M059J (cell line): ENCODE measurements at places on chromosomes 2 and 18. TPM values are rescaled to one million over a fixed set of nuclear protein-coding genes. Genes with fewer than 3 reads are reported as not detected.

CD8B gene
- total RNA-seq, result not detected in 2 replicates

ITPRIPL1 gene
- total RNA-seq, result 1.3 and 3.2 TPM in 2 replicates

MEP1B gene
- total RNA-seq, result not detected in 2 replicates

ALKAL2 gene
- not detected in 2 replicates for total RNA-seq

RGPD8 gene
- 0.49 and 1.4 TPM in 2 replicates for total RNA-seq

CRYGD gene
- not detected in 2 replicates for total RNA-seq

PAPOLG gene
- total RNA-seq, result 14.5 and 15.2 TPM in 2 replicates

STPG4 gene
- total RNA-seq, result 1.0 TPM in 1 of 2 replicates, not detected in the other

DNA sequence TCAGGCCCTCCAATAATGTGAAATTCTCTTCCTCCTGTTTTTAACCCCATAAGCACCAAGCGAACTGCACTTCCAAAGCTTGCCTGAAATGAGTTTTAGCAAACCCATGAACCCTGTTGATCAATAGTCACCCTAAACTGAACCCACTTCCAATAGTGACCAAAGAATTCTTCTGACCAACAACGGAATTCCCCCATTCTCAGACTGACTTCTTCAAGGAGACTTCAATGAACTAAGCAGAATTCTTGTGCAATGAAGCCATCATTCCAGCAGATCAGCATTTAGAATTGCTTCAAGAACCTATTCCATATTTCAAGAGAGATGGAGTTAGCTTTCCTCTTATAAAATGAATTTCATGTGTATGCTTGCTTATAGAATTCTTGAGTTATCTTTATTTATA lies 176.9 kb upstream of the FN1 start:
- DNase-seq, result peak; percentile 51

- peak; percentile 50 for DNase-seq
These were observed 32.6 kb downstream of the MRPL33 start for GRCh38 chr2:27804146-27804545.

GRCh38 chr18:51169731-51170130 lies 27.8 kb downstream of the MEX3C start:
- no peak for DNase-seq

GRCh38 chr18:67400502-67401117 lies 115.9 kb downstream of the DSEL start:
- peak; percentile 27 for DNase-seq

DNA sequence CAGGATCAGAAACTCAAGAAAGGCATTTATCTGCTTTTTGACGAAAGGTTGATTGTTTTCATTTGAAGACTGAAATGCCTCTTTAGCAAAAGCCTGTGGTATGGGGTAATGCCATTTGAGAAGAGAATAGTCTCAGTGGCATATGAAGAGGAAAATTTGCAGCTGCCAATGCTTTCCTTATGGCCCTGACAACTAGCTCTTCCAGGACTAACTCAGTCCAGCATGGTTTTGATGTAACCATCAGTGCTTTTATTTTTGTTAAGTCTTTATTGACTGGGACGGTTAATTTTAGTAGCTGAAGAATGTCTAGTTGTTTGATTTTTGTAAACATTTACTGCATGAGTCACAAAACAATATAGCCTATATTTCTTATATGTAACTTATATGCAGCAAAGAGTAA lies 158.4 kb downstream of the LNPK start:
- DNase-seq, result no peak

DNA sequence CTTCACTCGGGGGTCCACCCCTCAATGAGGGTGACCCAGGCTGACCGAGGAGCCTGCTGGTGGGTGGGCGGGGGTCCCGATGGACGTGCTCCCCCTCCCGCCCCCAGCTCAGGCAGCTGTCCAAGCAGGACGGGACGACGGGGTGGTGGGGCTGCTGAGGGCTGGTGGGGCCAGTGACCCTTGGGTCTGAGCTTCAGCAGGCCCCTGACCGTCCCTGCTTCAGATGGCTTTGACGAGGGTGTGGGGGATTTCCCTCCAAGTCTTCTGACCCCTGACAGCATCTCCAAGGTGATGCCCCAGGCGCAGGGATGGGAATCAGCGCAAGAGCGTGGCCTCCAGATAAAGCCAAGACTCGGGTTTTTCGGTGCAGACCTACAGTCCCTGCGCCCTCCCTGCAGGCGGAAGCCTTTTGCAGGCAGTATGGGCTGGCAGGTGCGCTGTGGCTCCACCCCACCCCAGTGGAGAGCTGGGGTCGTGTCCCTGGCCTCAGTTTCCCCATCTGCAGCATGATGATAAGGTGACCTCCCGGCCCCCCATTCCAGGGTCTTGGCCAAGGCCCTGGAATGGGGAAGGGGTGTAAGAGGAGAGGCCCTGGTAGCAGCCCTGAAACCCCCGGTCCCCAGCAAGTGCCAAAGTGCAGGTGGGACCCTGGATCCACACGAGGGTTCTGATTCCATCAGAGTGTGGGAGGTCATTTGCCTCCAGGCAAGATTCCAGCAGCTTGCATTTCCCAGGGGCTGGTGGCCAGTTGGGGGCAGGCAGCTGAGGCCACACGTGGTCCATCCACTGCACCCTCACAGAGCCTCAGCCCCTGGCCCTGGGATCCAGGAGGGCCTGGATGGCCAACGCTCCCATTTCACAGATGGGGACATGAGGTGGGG lies 8.7 kb downstream of the CROCC2 start:
- no peak for DNase-seq

GRCh38 chr18:79519751-79520477 lies 124.2 kb downstream of the NFATC1 start:
- DNase-seq, result peak; percentile 17

DNA sequence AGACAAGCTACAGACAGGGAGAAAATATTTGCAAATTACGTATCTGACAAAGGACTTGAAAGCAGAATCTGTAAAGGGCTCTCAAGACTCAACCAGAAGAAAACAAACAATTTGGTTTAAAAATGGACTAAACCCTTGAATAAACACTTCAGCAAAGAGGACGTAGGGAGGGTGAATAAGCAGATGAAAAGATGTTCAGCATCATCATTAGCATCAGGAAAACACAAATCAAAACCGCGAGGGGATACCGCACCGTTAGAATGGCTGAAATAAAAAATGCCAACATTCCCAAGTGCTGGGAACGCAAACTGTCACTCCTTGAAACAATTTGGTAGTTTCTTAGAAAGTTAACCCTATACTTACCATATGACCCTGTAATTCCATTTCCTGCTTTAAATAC lies 136.7 kb downstream of the MBP start:
- no peak for DNase-seq

- DNase-seq, result no peak
These were observed 53.9 kb downstream of the SH3BP4 start for GRCh38 chr2:235005603-235006259.

DNA sequence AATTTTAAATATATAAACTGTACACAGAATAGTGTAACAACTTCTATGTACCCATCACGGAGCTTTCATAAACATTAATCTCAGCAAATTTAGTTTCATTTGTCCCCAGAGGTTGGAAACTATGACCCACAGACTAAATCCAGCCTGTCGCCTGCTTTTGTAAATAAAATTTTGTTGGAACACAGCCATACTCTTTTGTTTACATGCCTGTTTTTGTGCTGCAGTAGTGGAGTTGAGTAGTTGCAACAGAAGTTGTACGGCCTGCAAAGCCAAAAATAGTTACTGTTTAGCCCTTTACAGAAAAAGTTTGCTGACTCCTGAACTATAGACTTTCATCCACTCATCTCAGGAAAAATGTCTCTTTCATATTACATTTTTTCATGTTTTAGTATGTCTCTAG lies 39.8 kb downstream of the RBM45 start:
- DNase-seq, result peak; percentile 16

DNA sequence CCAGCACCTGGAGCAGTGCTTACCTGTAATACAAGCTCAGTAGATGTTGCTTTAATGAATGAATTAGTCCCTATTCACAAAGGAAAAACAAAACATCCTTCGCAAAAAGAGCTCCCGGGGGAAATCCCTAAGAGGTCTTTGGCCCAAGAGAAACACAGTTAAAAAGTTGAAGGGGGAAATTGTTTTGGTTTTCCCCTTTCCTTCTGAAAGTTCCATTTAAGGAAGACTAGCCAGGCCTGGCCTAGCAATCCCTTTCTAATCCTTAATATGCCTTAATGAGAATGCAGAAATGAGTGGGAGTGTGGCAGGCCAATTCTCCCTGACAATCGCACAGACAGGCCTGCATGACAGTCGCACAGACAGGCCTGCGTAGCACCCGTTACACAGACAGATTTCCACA lies 33.5 kb upstream of the REL start:
- DNase-seq, result no peak
